Renal cortical epithelial cell (primary cell): ENCODE measurements at places on chromosomes 12 and 14.

DNA sequence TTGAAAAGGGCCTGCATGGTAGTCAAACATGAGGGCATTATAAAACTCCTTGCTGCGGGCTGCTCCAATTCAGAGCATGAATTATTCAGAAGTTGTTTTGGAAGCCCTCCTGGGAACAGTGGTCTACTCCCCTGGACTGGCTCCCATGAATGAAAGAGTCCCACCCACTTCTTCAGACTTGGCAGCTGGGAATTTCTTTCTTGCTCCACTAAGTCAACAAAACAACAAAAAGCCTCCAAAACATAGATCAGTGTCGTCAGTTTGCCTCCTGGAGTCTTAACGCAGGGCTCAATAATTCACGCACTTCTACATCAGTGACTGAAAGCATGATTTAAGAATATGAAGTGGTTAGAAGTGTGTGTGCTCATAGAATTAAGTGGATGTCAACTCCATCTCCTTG is 37.9 kb downstream of the AKAP6 start:
- DNase-seq: no peak

GRCh38 chr12:80821513-80822000 is 104.8 kb downstream of the MYF5 start:
- DNase-seq: no peak

GRCh38 chr12:102629262-102629888 is 149.0 kb upstream of the IGF1 start:
- DNase-seq: no peak

GRCh38 chr14:90783344-90783743 is 32.9 kb downstream of the TTC7B start:
- no peak for DNase-seq

GRCh38 chr14:31243860-31244259 is 36.3 kb upstream of the HECTD1 start:
- DNase-seq: peak; percentile 84

GRCh38 chr12:51972849-51973273 is 21.4 kb downstream of the ACVR1B start:
- peak; percentile 91 for DNase-seq

DNA sequence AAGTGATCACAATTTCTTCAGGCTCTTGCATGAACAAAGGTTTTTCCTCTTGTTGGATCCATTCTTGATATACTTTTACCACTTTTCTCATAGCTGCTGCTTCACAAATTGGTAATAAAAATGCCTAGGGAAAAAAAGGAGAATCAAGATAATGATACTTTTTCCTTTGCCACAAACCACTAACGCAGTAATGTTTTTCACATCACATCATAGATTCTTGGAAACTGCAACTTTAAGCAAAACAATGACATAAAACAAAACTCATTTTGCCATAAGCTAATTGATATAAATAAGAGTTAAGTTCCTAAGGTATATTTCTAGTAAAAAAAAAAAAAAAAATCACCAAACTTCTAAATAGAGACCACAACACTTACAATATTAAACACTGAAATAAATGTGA is 66.7 kb downstream of the RALGAPA1 start:
- no peak for DNase-seq

DNA sequence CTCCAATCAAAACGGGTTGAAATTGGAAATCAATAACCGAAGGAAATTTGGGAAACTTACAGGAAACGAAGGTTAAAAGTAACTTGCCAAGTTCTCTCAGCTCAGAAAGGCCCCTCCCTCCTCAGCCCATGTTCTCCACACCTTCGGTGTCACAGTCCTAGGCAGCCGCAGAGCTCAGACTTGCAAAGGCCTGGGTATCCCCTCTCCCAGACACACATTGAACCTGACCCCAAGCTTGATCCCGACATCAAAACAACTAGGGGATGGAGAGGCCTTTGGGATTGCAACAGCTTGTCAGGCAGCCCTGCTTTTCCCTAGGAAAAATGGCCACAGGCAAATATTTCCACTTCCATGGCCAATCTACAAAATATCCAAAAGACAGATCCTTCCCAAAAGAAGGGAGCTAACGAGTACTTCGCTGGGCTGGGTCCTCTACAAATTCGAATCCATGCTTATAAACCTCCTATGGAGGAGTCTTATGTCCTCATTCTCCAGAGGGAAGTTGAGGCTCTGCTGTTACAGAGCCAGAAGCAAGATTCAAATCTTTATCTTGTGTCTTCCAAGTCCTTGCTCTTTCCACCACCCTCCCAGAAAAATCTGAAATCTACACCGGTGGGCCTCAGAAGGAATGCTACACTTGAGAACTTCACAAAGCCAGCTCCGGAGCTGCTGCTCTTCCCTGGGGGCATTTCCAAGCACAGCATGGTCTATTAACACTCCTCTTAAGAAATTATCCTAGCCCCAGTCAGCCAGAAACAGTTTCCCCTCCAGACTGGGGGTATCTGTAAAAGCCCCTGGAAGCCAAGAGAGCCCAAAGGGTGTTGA is 35.7 kb upstream of the PNMA1 start:
- no peak for DNase-seq

GRCh38 chr12:60205500-60205899 is 609.7 kb downstream of the SLC16A7 start:
- DNase-seq: peak; percentile 74

DNA sequence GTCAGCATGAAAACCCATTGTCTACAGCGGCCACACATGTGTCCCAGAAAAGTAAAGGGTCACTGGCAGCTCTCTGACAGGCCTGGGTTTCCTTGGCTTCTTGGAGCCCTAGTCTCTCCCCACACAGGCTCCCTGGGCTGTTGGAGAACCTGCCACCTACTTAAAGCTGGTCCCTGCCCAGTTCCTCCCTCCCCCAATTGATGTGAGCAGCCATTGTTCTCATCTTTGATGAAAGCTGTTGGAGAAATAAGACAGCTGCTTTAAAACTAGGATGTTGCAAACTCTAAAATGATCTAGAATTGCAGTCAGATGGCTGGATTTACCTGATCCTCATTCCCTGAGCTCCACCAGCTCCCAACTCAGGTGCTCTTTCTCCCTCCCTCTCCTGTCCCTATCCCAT is 4.8 kb upstream of the PLEKHH1 start:
- no peak for DNase-seq

DNA sequence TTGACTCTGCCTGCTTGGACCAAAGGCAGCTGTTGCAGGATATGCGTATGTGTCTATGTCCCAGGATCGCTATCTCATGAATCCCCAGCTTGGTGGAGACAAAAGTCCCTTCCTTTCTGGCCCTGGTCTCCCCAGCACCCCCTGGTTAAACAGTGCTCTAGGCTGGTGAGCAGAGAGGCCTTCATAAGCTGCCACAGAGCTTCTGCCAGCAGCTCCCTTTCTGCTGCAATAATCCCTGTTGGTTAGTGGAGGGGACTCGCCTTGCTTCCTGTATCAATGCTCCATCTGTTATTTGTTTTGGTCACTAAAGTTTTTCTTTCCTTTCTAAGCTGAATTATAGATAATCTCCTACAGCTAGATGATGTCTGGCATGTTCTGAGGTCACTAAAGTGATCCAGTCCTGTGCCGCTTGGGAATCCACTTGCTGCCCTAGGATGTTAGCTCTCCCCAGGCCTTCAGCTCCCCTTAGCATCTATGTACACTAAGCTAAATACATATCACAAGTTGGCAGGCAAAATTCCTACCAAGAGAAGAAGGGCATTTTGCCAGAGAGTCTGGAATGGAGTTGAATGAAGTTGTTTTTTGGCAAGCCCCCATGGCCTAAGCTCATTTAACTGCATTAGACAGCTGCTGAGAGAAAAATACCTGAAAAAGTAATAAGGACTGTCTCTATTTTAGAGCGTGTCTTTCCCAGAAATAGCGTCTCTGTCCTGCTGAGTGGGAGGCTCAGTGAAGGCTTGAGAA is 47.8 kb downstream of the RDH12 start:
- DNase-seq: no peak

- peak; percentile 68 for DNase-seq
Observed at GRCh38 chr14:67343601-67344230, 15.9 kb downstream of the ATP6V1D start.

GRCh38 chr12:22283006-22283506 is 51.5 kb downstream of the ST8SIA1 start:
- peak; percentile 80 for DNase-seq

GRCh38 chr12:45232146-45232755 is 16.4 kb downstream of the ANO6 start:
- DNase-seq: no peak

DNA sequence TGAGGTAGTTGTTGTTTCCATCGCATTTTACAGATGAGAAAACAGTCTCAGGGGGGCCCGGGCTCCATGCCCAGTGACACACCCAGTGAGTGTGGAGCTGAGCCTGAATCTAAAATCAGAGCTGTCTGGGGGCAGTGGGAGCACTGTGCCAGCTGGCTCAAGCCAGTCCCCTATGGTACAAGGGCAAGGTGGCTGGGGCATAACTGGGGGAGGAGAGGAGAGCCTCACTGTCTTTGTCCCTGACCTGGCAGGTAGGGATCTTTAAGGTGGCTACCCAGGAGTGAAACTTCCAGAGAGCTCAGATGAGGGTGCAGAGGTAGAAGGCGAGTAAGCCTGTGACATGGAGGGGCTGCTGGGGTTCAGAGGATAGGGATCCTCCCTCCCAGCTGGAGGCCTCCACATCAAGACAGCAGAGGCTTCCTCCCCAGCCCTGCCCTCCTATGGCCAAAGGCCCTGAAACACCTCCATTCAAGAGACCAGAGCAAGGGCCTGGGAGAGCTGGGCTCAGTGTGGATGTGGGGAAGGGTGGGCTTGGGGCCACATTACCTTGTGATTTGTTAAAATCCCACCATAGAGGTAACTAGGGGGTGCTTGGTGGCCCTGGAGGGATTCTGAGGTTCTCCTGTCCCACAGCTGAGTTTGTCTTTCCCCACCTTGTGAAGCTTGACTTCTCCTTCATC is 33.1 kb downstream of the ASCL4 start:
- no peak for DNase-seq

DNA sequence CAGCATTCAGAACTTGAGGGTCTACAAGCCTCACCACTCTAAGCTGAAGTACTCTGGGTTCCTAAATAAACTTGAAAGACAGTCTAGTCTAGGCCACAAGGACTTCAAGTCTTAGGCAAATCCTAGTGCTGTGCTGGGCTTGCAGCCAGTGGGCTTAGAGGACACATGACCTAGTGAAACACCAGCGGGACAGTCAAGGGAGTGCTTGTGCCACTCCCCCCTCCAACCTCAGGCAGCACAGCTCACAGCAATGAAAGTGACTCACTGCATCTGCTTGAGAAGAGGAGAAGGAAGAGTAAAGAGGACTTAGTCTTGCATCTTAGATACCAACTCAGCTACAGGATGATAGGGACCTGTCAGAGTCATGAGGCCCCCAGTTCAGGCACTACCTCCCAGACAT is 438.1 kb downstream of the IPO8 start:
- DNase-seq: no peak

GRCh38 chr12:98574110-98574509 is 19.4 kb upstream of the SLC25A3 start:
- DNase-seq: peak; percentile 66

DNA sequence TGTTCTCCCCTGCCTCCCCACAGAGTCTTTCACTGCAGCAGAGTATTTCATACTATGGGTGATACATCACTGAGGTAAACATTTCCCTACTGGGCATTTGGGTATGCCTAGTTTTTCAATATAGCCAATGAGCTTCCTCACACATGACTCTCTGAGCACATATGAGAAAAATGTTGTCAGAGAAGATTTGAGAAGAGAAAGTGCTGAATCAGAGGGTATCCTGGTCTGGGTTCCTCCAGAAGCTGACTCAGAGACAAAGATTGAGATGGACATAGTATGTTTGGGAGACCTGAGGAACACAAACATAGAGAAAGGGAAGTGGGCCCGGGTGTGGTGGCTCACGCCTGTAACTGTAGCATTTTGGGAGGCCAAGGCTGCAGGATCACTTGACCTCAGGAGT is 12.6 kb downstream of the SLC8B1 start:
- DNase-seq: peak; percentile 43

DNA sequence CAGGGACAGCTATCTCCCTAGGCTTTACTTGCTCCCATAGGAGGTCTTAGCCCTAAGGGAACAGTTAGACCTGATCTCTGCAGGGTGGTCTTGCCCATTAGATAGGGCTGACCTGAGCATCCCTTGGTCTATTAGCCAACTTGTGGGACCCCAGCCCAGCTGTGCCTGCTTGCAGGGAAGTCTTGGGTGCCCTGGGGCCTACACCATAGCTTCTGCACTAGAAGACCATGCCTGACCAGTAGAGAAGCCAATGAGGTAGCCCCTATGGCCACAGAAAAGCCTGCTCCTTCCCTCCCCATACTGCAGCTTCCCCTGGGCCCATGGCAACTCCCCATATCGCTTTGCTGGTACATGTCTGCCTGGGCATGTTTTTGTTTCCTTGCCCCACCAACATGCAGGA is 1049.1 kb downstream of the TRHDE start:
- DNase-seq: no peak
